ENCODE measurements at places on chromosomes 3 and 15. TPM values are rescaled to one million over a fixed set of nuclear protein-coding genes. Genes with fewer than 3 reads are reported as not detected.

The ARGFX gene
- total RNA-seq = not detected

The SUCNR1 gene
- total RNA-seq = 0.59 TPM

The KLHL40 gene
- not detected for total RNA-seq

The HDC gene
- 3.6 TPM for total RNA-seq

The FBXO40 gene
- total RNA-seq = 0.06 TPM

The ANKUB1 gene
- total RNA-seq = not detected

The TLR9 gene
- total RNA-seq = not detected

The PLXNA1 gene
- total RNA-seq = 10.9 TPM

DNA sequence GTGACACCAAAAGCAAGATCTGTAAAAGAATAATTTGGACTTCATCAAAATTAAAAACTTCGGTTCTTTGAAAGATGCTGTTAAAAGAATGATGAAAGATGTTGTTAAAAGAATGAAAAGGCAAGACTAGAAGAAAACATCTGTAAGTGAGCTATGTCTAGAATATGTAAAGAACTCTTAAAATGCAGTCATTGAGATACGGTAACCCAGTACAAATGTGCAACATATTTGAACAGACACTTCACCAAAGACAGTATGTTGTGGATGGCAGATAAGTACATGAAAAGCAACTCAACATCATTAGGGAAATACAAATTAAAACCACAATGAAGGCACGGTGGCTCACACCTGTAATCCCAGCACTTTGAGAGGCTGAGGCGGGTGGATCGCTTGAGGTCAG, 139.5 kb downstream of the LRIG1 start:
- no peak for DNase-seq
- no peaks in the 10 kb centered on the region for H3K27me3 ChIP-seq
- H3K36me3 ChIP-seq = no peaks in the 10 kb centered on the region
- no peak overlapping the region for H3K4me3 ChIP-seq
- H3K27ac ChIP-seq = no peak overlapping the region

DNA sequence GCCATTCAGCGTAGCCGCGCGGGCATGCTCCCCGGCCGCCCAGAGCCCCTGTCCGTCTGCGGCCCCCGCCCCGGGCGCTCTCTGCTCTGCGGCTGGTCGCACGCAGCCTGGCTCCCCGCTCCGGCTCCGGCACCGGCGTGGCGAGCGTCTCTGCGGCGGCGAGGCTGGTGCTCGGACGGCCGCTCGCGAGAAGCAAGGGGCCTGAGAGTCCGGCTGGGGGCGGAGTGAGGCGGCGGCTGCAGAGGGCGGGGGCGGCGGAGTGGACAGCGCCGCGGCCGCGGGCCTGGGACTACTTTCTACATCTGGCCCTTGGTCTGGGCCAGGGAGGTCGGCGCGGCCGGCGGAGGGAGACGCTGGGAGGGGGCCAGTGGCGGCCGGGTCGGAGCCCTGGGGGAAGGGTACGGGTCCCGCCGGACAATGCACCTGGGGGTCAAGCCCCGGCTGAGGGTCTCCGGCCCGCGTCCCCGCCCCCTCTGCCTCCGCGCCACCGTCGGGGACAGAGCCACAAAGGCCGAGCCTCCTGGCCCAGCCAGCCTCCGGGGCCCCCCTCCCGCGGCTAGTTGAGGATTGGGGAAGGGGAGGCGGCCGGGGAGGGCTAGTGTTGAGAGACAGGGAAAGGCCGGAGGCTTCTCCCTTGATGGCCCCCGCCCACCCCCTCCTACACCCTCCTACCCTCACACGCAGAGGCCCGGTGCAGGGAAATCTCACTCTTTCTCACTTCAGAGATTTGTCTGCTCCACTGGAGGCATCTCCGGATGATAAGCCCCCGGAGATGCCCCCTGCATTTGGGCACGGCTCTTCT, at the start of gene PRTG:
TSS of gene PRTG (minus strand) at position 226 of the 802 bp plus-strand sequence. CDS start at position 5, 221 bp downstream.
- no peaks in the 10 kb centered on the region for H3K4me1 ChIP-seq
- no peaks in the 10 kb centered on the region for H3K36me3 ChIP-seq
- H3K27ac ChIP-seq = peak within 1 kb of the TSS; percentile 91
- H3K27me3 ChIP-seq = no peaks in the 10 kb centered on the region
- peak within 1 kb of the TSS; percentile 73 for H3K4me3 ChIP-seq
- DNase-seq = peak; percentile 77

DNA sequence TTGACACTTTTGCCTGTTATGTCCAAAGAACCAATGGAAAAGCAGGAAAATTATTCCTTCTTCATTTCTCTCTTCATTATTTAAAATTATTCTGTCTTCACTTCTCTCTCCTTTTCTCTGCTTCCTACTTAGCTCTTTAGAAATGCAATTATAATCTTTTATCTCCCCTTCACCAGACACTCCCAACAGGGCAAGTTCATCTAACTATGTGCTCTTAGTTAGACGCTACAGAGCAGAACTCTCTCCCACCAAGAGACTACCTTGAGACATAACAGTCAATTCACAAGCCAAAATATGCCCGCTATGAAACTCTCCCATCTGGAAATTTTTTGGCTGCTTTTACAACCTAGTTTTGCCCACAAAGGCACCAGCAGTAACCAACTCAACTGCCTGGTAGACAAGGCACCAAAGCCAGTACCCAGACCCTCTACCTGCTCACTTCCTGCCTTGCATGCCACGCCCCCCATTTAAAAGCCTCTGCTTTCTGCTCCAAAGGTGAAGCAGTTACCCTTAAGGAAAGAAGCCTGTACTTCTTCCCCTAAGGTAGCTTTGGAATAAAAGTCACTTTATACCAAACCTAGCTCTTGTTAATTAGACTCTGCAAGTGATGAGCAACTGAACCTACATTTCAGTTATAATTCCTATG, 28.1 kb downstream of the CCRL2 start:
- H3K4me1 ChIP-seq = no peaks in the 10 kb centered on the region
- no peak overlapping the region for H3K4me3 ChIP-seq
- DNase-seq = no peak
- no peaks in the 10 kb centered on the region for H3K27me3 ChIP-seq
- H3K27ac ChIP-seq = no peak overlapping the region

DNA sequence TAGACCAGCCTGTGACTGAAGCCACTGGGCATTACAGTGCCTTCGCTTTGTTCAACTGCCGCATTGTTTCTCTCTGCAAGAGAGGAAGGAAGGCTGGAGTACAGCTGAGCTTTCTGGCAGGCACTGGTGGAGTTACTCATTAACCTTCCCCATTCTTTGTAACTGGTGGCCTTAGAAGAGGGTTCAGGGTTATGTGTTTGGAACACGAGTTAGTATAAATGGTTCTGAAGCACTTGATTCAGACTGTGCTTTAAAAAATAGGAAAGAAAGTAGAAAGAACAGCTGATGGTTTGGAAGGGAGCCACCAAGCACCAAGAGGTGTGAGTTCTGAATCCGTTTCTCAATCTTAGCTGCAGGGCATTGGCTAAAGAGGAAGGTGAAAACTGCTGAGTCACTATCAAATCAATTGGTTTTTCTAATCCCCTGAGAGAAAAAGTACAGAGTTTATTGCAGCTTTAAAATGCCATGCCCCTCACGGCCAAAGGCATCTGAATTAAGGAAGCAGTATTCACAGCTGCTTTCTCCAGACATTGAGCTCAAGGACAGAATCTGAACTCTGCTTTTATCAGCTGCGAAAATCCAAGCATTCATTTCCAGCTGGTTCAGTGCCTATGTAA, 3.6 kb downstream of the HGD start:
- DNase-seq = no peak
- H3K4me1 ChIP-seq = no peaks in the 10 kb centered on the region
- H3K27me3 ChIP-seq = no peaks in the 10 kb centered on the region
- H3K27ac ChIP-seq = no peak overlapping the region
- H3K36me3 ChIP-seq = no peaks in the 10 kb centered on the region
- H3K4me3 ChIP-seq = no peak overlapping the region

- no peak overlapping the region for H3K4me3 ChIP-seq
- no peaks in the 10 kb centered on the region for H3K36me3 ChIP-seq
- no peak for DNase-seq
- H3K27me3 ChIP-seq = no peaks in the 10 kb centered on the region
These were observed 214.0 kb downstream of the EPHB1 start for GRCh38 chr3:135009014-135009413.

GRCh38 chr15:93478947-93479346, 389.9 kb upstream of the RGMA start:
- H3K27ac ChIP-seq = peak overlapping the region; percentile 23
- no peak overlapping the region for H3K4me3 ChIP-seq
- no peaks in the 10 kb centered on the region for H3K27me3 ChIP-seq
- no peaks in the 10 kb centered on the region for H3K36me3 ChIP-seq
- no peaks in the 10 kb centered on the region for H3K4me1 ChIP-seq

DNA sequence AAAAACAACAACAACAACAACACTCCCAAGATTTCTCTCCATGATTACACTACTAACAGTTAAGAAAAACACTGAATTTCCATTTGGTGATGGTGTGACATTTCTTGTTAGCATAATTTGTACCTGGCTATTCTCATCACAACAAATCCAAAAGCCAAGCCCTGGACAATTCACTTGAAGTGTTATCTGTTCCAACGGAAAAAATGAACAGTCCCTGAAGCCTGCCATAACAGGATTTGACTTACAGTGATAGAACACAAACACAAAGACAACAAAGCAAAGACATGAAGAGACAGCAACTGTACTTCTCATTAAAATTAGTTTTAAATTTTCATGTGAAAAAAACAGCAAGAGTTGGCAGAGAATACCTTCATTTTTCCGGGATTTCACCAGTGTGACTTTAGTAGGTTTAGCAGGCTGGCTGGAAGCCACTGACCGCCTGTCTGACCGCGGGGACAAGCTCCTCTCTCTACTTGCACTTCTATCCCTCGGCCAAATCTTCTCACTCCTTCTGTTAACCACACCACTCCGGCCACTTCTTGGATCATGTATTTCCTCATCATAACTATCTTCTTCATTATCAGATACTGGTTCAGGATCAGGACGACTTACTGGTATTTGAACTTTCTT, 56.3 kb downstream of the TJP1 start:
- no peaks in the 10 kb centered on the region for H3K27me3 ChIP-seq
- no peaks in the 10 kb centered on the region for H3K4me1 ChIP-seq
- DNase-seq = no peak
- no peak overlapping the region for H3K4me3 ChIP-seq

- no peaks in the 10 kb centered on the region for H3K4me1 ChIP-seq
- H3K4me3 ChIP-seq = no peak within 1 kb of the TSS
- no peaks in the 10 kb centered on the region for H3K36me3 ChIP-seq
- H3K27ac ChIP-seq = no peak within 1 kb of the TSS
- H3K27me3 ChIP-seq = peaks cover 79% of the 10 kb centered on the region
- no peak for DNase-seq
These were observed at the start of gene ZIC4 for GRCh38 chr3:147406028-147406931. Gene ZIC4, minus strand, starts transcription at chr3:147406543. Its CDS starts 3,746 bp downstream, at chr3:147402797.

DNA sequence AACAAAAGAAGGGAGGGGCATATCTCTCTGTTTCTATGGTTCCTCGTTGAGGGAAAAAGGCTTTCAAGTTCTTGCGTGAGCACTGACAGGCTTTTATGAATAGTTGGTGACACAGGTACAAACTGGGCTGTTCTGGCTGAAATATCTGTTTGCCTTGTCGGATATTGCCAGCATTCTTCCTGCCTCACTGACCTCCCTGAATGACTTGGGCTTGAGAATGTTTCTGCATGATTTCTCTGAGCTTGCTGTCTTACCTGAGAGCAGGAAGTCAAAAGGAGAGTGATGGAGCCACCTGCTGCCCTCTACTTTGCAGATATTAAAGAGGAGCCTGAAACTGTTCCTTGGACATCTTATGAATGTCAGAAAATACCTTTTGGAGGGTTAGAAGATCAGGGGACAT, 4.8 kb downstream of the GCNT3 start:
- H3K4me1 ChIP-seq = no peaks in the 10 kb centered on the region
- H3K27me3 ChIP-seq = no peaks in the 10 kb centered on the region
- H3K36me3 ChIP-seq = no peaks in the 10 kb centered on the region
- H3K27ac ChIP-seq = no peak overlapping the region
- no peak overlapping the region for H3K4me3 ChIP-seq

- no peak overlapping the region for H3K4me3 ChIP-seq
- no peak overlapping the region for H3K27ac ChIP-seq
- H3K27me3 ChIP-seq = no peaks in the 10 kb centered on the region
- H3K4me1 ChIP-seq = no peaks in the 10 kb centered on the region
- H3K36me3 ChIP-seq = no peaks in the 10 kb centered on the region
These were observed 42.5 kb downstream of the RUBCN start for GRCh38 chr3:197694251-197694650.

DNA sequence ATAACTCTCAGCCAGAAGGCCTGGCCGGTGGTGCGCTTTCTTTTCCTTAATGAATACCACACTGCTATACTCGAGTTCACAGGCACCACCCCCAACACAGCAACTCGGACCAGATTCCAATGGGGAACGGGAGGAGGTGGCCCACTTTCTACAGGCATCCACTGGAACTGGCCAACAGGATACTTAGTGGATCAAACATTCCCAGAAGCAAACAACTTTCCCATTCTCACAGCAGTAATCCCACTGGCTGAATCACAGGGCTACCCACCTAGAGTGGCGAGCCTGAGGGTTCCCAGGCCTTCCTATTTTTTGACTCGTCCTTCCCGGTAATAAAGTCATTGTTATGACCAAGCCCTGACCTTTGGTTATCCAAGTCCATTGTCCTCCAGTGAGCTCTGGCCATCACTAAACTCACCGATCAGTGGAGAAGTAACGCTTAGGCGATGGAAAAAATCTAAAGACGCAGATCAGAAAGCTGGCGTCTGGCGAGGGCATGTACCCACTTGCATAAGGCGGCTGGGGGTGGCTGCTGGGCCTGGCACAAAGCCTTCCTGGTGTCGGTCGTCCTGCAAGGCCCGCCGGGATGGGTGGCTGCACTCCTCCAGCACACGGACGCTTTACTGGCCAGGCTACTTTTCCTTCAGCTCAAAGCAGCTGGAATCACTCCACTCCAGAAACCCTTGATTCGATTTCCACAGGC, 1.2 kb downstream of the EOGT start:
- no peaks in the 10 kb centered on the region for H3K27me3 ChIP-seq
- H3K4me1 ChIP-seq = no peaks in the 10 kb centered on the region
- peak; percentile 48 for DNase-seq
- H3K27ac ChIP-seq = peak overlapping the region; percentile 98
- H3K4me3 ChIP-seq = peak overlapping the region; percentile 82

GRCh38 chr15:99110581-99111320, 5.9 kb downstream of the SYNM start:
- no peaks in the 10 kb centered on the region for H3K36me3 ChIP-seq
- no peak overlapping the region for H3K4me3 ChIP-seq
- peak; percentile 40 for DNase-seq
- H3K4me1 ChIP-seq = no peaks in the 10 kb centered on the region
- peak overlapping the region; percentile 49 for H3K27ac ChIP-seq

DNA sequence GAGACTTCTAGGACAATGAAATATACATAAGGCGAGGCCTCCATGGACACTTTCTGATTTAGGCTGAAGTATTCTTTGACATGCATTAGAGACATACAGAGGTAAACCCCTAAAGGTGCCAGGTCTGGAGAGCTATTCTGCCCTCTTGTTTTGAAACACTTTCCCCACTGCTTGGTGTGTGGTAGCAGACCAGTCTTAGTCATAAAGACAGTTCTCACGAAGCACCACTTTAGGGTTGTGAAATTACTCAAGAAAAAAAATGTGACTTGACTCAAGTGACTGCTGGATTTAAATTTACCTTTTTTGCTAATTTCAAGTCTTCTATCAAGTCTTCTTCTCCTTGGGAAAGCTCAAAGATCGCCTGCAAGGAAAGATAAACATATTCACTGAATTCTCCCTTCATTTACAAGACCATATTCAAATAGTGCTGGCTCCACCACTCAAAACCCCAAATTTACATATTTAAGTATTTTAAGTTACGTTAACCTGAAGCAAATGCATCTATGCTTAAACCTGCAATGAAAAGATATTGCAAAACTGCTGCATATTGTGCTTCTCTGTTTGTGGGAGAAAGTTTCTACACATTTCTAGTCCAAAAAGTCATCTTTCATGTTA, 48.4 kb downstream of the ARHGEF3 start:
- H3K27ac ChIP-seq = peak overlapping the region; percentile 32
- H3K4me3 ChIP-seq = no peak overlapping the region
- H3K36me3 ChIP-seq = no peaks in the 10 kb centered on the region
- H3K27me3 ChIP-seq = no peaks in the 10 kb centered on the region

Data from uterus (tissue), 4 donors.